CD14-positive monocyte (primary cell): ENCODE measurements at places on chromosomes 13 and 19.

DNA sequence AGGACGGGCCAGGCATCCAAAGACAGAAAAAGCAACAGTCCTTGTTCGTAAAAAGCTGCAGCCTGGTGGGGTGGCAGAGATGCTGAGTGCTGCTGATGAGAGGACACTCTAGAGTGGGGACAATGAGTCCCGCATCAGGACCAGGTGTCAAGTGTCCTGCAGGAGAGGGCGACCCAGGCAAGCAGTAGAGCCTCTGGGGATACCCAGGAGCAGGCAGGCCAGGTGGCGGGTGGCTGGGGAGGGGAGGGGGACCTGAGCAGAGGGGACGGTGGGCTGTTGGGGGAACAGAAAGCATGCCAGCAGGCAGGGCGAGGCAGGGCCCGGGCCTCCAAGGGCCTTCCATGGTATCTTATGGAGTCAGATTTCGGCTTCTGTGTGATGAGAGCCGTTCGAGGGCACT lies 35.8 kb downstream of the GGACT start:
- no peak for DNase-seq

DNA sequence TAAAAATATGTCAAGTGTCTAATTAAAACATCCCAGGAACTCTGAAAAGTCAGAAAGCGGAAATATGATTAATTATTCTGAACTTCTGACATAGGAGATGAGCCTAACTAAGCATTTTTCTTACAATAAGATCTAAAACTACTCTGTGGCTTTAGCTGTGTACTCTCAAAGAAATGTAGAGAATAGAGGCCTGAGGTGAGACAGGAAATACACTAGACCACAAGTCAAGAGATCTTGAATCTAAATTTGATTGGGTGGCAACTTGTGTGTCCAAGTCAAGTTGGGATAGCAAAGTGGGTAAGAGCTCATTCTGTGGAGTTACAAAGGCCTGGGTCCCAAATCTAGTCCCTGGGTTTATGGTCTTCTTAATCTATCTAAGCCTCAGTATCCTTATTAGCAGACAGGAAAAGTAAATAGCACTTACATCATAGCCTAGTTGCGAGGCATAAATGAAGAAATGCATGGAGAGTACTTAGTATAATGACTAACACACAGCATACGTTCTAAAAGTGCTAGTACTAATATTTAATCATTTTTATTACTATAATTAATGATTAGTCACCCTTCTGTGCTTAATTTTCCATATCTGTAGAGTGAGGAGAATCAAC lies 9.4 kb upstream of the LRRC63 start:
- DNase-seq, result no peak

DNA sequence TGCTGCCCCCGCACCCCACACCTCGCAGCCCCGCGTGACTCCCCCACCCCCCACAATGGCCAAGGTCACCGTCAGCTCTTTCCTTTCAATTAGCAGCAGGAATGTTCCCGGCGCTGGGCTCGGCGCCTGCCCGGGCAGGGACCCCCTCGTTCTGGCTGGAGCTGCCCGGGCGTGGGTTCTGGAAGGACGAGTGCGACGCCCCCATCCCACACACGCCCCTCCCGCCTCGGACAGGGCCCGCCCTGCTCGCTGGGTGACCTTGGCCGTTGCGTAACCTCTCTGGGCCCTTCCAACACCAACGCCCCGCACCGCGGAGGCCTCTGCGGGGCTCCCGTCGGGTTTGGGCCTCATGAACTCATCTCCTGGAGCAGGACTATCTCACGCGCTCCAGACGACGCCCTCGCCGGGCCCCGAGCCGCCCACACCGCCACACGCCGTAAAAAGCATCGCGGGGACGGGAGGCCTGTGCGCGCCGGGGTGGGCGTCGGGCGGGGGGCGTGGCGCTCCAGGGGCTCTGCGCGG lies 10.3 kb downstream of the PALM start:
- no peak for DNase-seq

GRCh38 chr13:36436811-36437210 lies 4.5 kb downstream of the CCNA1 start:
- DNase-seq, result peak; percentile 35

DNA sequence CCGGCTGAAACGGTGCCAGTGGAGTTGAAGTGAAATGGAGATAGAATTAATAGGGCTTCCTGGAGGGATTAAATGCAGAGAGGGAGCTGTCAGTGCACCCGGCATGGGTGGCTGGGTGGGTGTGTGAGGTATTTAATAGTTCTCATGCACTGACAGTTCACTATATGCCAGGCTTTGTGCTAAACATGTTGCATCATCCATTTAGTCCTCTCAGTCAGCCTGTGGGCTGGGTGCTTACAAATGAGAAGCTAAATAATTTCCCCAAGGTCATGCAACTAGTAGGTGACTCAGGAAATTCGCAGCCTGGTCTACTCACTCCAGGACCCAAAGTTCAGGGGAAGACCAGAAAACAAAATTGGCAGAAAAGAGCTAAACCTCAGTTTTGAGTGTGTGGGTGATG lies 63.5 kb upstream of the SPATA13 start:
- DNase-seq, result peak; percentile 8

DNA sequence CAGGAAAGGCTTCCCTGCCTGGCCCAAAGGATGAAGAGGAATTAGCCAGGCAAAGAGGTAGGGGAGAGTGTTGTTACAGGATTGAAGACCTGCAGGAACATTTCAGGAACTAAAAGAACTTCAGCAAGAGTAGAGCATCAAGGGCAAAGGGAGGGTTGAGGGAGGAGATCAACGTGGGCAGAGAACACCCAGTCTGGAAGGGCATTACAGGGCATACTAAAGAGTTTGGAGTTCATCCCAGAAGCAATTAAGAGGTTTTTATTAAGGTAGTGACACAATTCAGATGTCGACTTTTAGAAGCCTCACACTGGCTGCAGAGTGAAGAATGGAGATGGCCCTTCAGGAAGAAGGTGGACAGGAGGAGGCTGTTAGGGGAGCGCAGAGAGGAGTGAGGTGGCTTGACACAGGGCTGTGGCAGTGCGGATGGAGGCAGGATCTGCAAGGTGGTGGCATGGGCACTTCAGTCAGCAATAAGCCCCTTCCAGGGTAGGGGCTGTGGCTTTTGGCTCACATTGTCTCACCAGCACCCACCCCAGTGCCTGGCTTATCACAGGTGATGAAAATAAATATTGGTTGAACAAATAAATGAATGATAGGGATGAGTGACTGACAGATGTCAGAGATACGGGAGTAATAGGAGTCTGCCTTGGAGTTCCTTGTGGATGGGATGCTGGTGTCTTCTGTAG lies 24.9 kb downstream of the TEX26 start:
- no peak for DNase-seq

DNA sequence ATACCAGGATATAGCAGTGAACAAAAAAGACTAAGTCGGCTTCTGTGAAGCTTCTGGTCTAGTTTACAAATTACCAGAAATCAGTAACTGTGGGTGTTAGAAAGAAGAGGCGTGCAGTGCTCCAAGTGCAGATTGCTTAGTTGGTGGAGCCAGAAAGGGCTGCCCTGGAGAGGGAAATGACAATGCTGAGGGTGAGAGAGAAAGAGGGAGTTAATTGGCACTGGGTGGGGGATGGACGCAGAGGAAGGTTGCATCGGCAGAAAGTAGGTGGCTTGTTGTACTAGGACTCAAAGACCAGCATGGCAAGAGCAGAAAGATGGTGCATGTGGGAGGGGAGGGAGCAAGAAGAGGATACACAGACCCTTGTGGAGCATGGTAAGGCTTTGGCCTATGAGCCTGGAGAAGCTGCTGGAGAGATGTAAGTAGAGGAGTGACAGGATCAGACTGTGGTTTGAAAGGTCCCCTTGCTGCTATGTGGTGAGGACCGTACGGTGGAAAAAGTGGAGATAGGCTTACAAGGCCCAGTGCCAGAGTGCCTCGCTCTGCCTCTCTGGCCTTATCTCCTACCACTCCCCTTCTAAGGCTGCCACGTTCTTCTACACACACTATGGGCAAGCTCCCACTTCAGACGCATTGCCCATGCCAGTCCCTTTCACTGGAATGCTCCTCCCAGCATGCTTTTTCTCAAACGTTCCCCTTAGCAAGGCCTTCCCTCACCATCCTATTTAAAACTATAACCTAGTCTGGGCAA lies 13.5 kb downstream of the SMG9 start:
- no peak for DNase-seq

DNA sequence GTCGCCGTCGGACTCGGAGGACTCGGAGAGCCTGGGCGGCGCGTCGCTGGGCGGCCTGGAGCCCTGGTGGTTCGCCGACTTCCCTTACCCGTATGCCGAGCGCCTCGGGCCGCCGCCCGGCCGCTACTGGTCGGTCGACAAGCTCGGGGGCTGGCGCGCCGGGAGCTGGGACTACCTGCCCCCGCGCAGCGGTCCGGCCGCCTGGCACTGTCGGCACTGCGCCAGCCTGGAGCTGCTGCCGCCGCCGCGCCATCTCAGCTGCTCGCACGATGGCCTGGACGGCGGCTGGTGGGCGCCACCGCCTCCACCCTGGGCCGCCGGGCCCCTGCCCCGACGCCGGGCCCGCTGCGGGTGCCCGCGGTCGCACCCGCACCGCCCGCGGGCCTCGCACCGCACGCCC lies 2.5 kb upstream of the GRWD1 start:
- peak; percentile 12 for DNase-seq

GRCh38 chr19:2715470-2716274 lies 5.5 kb downstream of the DIRAS1 start:
- no peak for DNase-seq

DNA sequence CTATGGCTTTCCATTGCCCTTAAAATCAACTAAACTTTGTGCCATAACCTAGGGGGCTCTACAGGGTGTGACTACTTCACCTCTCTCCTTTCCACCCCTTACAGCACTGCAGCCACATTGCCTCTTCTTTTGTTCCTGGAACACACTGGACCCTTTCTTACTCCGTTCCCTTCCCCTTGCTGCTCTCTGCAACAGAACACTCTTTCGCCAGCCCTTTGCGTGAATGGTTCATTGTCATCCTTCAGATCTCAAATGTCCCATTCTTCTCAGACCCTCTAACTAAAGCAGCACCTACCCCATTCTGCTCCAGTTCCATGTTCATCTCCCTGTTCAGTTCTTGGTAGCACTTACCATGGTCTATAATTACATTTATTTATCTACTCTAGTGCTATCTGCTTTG lies 208.3 kb downstream of the OXGR1 start:
- no peak for DNase-seq

DNA sequence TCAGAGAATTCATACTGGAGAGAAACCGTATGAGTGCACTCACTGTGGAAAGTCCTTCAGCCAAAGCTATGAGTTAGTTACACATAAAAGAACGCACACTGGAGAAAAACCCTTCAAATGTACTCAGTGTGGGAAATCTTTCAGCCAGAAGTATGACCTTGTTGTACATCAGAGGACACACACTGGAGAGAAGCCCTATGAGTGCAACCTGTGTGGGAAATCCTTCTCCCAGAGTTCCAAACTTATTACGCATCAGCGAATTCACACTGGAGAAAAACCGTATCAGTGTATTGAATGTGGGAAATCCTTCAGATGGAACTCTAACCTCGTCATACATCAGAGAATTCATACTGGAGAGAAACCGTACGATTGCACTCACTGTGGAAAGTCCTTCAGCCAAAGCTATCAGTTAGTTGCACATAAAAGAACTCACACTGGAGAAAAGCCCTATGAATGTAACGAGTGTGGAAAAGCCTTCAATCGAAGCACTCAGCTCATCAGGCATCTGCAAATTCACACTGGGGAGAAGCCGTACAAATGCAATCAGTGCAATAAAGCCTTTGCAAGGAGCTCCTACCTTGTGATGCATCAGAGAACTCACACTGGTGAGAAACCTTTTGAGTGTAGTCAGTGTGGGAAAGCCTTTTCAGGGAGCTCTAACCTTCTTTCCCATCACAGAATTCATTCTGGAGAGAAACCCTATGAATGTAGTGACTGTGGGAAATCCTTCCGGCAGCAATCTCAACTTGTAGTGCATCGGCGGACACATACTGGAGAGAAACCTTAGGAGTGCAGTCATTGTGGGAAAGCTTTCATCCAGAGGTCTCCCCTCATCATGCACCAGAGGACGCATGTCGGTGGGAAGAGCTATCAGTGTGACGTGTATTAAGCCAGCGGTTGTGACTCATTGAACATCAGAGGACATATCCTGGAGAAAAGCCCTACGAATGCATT lies 16.5 kb upstream of the ZNF8 start:
- no peak for DNase-seq

DNA sequence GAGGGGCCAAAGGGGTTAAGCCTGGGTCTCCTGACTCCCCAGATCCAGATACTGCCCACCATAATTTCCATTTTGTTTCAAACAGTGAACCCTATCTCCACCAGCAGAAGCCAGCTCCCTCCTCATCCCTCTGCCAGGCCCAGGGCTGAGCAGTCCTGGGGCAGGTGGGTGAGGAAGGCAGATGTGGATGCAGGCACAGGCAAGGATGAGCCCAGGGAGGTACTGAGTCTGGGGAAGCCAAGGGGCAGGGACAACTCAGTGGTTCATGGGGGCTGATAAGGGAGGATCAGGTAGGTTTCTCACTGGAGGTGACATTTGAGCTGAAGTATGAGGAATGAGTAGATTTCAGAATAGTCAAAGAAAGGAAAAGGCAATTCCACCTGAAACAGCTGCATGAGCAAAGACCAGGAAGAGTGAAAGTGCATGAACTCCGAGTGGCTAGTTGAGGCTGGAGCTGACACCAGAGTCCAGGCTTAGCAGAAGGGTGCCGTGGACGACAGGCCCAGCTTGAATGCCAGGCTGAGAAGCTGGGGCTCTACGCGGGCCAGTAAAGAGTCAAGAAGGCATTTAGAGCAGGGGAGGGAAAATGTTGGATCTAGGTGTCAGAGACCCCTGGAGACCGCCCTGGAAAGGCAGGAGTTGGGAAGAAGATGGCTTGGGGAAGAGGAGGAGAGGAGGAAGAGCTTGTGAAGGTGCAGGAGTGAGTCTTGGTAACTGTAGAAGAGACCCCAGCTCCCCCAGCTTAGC lies 10.3 kb downstream of the CIC start:
- no peak for DNase-seq

- no peak for DNase-seq
Observed at GRCh38 chr13:109584844-109585361, 201.5 kb downstream of the IRS2 start.

GRCh38 chr13:44040818-44041100 lies 161.1 kb downstream of the LACC1 start:
- DNase-seq, result no peak

GRCh38 chr13:43432958-43433357 lies 353.8 kb downstream of the ENOX1 start:
- no peak for DNase-seq

- no peak for DNase-seq
Observed at GRCh38 chr13:74869846-74870245, 612.1 kb downstream of the TBC1D4 start.

- no peak for DNase-seq
Observed at GRCh38 chr19:47786566-47786965, 8.1 kb downstream of the SELENOW start.
